ENCODE measurements at places on chromosomes 2 and 18.

DNA sequence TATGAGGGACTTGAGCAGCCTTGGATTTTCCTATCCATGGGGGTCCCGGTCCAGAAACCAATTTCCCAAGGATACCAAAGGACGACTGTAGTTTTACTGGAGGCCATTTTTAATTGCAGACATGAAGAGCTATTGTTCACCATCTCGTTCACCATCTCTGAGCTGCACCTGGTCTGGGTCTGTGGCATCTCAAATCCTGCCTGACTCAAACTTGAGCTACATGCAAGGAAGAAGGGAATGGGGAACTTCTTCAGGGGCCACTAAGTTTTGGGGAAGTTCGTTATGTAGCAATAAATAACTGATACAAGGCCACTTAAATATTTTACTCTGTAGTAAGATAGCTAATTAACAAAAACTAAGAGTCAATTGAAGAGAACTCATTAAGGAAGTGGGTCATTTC, 2.1 kb upstream of the SMCHD1 start:
- no peak for DNase-seq

DNA sequence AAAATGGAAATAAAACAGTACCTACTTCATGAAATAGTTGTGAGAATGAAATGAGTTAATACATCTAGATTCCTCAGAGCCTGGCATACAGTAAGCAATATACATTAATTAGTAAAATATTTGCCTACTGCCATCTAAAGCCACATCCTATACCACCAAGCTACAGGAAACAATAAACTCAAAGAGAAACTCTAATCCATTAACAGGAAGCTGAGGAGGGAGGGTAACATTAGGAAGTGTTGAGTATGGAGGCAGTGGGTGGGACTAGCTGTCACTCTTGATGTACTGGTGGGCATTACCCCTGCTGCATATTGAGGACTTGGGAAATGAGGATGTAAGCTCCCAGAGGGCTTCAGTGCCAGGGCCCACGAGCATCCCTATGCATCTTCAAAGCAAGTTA, 396.5 kb downstream of the TNS1 start:
- DNase-seq = no peak

- DNase-seq = no peak
Observed at GRCh38 chr2:63163161-63163820, 112.7 kb downstream of the OTX1 start.

DNA sequence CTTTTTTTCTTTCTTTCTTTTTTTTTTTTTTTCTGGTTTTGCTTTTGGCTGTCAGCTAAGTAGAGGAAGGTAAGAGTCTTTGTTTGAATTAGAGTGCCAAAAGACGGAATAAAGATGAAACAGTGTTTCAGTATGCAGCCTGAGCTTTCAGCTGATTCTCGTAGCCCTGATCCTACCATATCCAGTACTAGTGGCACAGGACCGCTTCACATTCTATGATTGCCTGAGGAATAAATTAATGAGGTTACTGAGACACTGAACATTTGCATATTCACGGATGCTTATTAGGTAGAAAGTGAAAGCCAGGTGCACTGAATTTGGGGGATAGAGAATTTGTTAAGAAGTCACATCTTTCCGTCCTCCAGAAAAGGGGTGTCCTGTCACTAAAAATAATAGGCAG, 421.5 kb upstream of the POU3F3 start:
- no peak for DNase-seq

GRCh38 chr18:22680944-22681343, 252.2 kb upstream of the RBBP8 start:
- no peak for DNase-seq

DNA sequence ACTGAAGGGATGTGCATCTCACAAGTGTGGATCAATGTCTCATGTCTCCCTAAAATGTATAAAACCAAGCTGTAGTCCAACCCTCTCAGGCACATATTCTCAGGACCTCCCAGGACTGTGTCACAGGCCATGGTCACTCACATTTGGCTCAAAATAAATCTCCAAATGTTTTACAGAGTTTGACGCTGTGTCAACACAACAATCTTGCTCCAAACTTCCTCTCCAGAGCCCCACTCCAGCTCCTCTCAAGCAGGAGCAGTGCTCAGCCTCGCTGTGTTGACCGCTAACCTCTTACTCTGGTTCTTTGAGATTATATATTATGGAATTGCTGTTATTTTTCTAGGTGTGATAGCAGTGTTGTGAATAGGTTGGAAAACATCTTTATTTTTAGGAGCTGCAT, 56.2 kb downstream of the CYP27C1 start:
- DNase-seq = no peak

GRCh38 chr2:200861617-200862155, 2.8 kb downstream of the CLK1 start:
- DNase-seq = no peak

DNA sequence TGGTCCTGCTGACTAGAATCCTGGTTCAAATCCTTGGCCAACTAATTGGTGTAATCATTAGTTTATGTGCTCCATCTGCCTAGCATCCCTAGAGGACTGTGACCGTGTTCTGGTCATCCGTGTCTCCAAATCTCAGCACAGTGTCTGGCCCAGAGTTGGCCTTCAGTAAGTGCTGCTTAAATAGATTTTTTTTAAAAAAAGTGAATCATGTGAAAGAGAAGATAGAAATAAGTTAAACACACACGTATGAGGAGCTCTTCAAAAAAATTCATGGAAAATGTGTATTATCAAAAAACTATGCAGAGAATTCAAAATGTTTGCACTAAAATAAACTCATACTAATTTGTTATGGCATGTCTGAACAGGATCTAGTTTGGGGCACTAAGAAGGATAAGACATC, 129.3 kb upstream of the TLK1 start:
- DNase-seq = no peak

GRCh38 chr2:211367711-211368110, 811.3 kb downstream of the CPS1 start:
- DNase-seq = no peak

DNA sequence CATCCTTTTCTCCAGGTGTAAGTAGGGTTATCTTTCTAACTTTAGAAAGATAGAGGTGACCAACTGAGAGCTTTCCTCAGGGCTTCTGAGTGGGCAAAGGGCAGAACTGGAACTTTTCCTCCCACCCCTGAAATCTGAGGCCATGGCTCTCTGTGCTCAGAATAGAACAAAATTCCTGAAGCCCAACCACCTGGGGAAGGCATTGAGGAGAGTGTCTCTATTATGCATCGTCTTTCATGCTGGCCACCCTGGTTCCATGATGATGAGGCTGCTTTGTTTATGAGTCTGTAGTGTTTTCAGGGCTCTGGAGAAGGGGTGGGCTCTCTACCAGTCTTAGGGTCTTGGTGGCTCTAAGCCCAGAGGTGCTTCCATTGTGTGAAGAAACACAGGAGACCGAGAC, 30.7 kb upstream of the IL1R1 start:
- no peak for DNase-seq

DNA sequence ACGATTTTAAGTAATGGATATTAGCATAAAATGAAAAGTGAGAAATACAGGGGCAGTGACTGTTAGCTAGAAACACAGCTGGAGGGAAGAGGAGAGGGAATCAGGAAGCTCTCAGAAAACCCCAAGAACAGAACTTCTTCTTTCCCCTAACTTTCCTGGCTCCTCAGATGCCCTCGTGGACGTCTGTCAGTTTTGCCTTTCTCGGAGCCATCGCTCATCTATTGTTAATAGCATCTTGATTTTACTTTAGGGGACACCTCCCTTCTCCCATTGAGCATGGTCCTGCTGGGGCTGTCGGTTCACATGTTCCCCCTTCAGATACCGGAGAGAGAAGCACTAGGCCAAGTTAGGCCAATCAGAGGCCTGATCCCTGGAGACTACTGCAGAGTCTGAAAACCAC, 2.3 kb upstream of the PLEK start:
- DNase-seq = no peak

DNA sequence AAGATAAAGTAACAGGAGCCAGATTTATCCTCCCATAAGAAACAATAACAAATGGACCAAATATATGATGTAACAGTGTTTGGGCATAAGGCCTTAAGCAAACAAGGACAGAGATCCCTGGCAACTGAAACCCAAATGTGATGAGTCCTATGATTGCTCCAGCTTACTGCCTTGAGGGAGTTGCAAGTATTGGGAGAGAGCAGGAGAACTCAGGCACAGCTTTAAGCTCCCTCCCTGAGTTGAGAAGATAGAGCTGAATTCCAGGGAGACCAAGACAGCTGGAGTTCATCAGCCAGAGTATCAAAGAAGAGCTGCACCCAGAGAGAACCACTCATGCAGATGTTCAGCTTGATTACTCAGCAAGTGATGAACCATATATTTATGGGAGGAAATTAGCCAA, 814.5 kb upstream of the RAB6C start:
- DNase-seq = no peak

- DNase-seq = peak; percentile 77
Observed at GRCh38 chr18:79378536-79379250, 17.0 kb upstream of the NFATC1 start.

- DNase-seq = no peak
Observed at GRCh38 chr2:3108105-3108504, 269.5 kb downstream of the EIPR1 start.

DNA sequence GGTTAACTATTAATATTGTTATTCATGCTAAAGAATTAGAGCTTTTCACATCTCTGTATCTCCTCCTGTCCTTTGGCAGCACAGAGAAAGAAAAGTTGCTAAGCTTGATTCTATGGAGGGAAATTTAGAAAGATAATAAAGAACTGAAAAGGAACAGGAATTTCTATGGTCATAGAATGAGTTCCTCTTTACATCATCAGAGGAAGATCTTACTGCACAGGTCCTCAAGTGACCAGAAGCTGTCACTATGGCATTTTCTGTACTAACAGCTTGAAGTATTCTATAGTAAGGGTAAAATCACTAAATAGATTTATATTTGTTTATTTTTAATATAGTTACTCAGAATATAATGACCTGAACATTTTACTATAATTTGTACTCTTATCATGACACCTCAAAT, 6.0 kb upstream of the PRKD3 start:
- DNase-seq = no peak

- no peak for DNase-seq
Observed at GRCh38 chr2:232903989-232904388, 33.9 kb downstream of the SNORC start.

DNA sequence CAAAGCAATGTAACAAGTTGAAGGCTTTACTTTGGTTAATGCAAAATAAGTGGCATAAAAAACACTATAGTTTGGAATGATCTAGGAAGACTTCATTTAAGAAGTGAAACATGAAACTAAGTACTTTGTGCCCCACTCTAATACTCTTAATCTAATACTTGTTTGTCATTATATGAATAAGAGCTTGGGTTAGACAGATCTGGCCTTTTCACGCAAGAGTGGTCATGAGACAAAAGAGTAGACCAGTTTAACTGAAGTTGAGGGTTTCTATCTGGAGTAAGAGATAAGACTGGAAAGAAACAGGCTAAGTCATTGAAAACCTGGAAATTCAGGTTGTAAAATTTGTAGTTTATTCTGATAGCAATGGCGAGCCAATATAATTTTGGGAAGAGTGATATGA, 2.8 kb downstream of the SLC30A6 start:
- DNase-seq = no peak

DNA sequence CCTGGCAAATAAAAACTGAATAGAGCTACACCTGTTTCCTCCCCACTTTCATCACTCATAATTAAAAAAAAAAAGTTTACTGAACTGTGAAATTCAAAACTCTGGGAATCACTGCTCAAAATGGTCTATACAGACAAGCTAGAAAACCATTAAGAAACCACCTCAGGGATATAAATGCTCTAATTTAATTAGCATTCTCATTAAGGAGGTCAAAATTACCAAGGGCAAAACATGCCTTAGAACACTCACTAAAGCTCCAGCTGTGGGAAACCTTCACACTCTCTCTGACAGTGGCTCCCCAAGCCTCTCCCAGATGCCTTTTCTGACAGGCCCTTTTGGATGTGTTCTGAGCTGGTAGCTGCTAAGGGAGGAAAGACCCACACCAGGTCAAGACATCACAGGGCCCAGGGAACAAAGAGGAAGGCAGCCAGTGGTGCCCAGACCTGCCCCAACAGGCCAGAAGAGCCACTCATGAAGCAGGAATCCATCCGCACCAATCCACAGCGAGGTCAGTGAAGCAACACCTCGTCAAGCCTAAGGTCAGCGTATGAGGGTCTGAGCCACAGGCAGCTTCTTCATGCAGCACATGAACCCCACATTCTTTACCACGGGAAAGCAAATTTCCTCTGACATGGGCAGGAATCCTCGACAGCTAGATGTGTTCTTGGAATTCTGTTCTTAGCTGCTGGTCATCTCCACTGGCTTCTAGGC, 35.6 kb downstream of the XDH start:
- no peak for DNase-seq

DNA sequence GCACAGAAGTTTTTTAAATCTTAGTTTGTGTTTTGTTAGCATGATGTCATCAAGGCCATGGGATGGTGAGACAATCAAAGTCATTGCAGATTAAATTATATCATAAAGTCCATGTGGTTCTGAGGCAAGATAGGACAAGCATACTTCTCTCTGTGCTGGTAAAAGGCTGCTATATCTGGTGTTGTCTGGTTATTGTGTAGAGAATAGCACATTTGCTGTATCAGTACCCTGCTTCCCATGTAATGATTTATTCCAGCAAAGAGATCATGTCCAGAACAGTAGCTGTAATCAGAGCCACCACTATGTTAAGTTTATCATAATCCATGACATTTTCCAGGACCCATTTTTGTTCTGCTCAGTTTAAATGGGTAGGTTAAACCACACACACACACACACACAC, 123.0 kb downstream of the TTC27 start:
- DNase-seq = no peak

GRCh38 chr2:43538034-43538670, 57.7 kb downstream of the THADA start:
- no peak for DNase-seq

DNA sequence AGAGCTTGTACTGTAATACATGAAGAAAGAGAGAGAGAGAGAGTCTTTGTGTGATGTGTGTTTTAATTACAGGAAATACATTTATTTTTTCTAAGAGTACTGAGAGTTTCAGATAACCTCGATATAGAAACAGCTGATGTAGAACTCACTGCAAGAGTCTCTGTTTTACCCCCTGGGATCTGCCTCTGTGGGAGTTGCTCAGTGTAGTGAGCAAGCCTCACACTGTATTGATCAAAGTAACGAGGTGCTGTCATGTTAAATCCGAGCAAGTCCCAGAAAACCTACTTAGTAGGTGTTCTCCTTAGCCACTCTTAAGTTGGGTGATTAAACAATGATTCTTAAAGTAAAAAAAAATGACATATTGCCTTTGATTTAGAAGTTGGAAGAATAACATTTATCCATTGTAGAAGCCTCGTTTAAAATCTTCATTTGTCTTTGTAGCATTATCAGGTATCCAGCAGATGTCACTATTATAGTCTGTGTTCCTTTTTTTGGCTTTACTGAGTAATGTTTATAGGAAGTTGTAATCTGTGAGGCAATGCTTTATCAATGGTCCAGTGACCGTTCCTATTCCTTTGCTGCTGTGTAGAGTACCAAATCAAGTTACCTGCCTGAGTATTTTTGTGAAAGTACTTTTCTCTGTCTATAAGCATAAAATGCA, 219.0 kb downstream of the MYO3B start:
- no peak for DNase-seq

DNA sequence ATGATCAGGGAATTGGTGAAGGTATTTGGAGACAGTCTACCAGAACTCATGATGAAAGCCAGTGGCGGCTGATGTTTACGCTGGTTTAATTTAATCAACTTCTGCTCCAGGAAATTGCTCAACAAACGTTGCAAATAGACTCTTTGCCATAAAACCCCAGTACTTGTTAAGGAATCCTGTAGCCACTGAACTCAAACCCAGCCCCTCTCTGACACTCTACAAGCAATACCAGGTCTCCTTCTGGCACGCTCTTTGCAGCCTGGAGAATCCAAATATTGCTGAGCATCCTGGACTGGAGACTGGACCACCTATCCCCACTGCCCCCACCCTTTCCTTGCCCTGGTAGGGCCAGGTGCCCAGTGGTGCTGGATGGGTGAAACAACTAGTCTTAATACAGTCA, 308.2 kb downstream of the FBXO15 start:
- no peak for DNase-seq
